ENCODE measurements at places on chromosomes 6 and 20.

DNA sequence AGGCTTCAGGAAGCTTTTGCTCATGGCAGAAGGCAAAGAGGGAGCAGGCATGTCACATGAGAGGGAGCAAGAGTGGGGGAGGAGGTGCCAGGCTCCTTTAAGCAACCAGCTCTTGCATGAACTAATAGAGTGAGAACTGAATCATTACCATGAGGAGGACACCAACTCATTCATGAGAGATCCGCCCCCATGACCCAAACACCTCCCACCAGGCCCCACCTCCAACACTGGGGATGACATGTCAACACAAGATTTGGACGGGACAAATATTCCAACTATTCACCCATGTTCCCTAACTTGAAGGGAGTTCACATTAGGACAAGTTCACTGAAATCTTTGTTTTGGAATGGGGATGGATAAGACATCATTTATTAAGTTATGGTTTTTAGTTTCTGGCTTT, 155.2 kb upstream of the ESR1 start:
- no peak for DNase-seq

DNA sequence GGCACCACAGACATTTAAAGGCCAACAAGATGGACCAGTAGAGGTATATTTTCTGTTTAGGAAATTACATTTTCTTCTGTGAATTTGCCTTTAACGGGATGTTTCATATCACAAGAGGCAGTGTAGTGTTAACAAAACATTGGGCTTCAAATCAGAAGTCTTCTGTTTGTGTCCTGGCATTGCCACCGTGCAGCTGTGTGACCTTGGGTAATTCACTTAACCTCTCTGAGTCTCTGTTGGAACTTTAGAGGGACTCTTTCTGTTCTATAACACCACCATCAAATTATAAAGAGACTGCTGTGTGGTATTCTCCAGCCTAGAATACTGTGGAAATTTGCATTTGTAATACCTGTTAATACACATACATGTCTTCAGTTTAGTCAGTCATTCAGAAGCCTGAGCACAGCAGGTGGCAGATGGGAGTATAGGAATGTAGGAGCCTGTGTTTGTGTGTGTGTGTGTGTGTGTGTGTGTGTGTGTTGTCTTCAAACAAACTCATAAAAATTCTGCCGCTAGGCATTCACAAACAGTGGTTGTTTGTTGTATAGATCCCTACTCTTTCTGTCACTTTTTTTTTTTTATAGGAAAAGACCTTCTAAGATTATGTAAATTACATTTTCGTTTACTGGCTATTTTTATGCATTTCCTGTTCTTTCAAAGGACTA, 22.6 kb downstream of the UST start:
- no peak for DNase-seq

GRCh38 chr20:58670659-58671058, 19.6 kb downstream of the STX16 start:
- DNase-seq, result no peak

- no peak for DNase-seq
These were observed 18.1 kb downstream of the MYT1 start for GRCh38 chr20:64182146-64182865.

GRCh38 chr20:50274570-50275430, 84.2 kb downstream of the CEBPB start:
- DNase-seq, result no peak

DNA sequence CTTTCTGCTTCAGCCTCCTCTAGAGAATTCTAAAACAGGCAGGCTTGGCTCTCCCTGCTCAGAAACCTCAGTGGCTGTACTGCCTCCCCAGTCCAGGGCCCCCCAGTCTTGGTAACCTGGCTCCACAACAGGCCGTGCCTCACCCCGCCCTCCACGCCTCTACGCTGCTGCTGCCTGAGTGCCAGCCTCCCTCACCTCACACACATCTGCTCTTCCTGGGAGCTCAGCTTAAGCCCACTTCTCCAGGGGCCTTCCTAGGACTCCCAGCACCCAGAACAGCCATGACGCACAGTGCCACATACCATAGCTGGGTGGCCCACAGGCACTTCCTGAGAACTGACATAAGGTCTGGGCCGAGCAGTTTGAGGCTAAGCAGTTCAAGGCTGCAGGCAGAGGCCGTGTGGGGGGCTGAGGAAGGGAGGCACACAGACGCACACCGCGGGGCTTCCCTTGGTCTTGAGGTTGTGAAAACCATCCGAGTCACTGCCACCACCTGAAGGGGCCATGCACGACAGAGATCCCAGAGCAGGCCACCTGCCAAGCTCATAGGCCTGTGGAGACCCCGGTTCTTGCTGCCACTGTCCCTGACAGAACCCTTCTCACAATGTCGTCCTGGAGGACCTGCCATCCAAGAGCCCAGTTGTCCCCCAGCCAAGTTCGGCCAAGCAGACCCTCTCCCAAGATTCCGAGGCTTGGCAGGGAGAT, 42.6 kb downstream of the DSTN start:
- peak; percentile 33 for DNase-seq

All from activated effector memory CD4-positive, alpha-beta T cell treated with Interleukin-2 at 50 U/mL for 16 hours (primary cell).